T-helper 22 cell (primary cell): ENCODE measurements at places on chromosomes 12 and 14.
A peak's percentile ranks its signal among the peaks of the same experiment; 100 is the strongest.

- DNase-seq: no peak
These were observed 223.5 kb upstream of the EEA1 start for GRCh38 chr12:93152617-93153016.

- peak; percentile 58 for DNase-seq
These were observed 224.6 kb upstream of the CRY1 start for GRCh38 chr12:107317751-107318555.

- no peak for DNase-seq
These were observed 822.3 kb downstream of the LRFN5 start for GRCh38 chr14:42428996-42429395.

GRCh38 chr14:47596232-47596631 lies 79.2 kb downstream of the MDGA2 start:
- DNase-seq: no peak
